ENCODE measurements at places on chromosomes 12 and 14.
A peak's percentile ranks its signal among the peaks of the same experiment; 100 is the strongest.

DNA sequence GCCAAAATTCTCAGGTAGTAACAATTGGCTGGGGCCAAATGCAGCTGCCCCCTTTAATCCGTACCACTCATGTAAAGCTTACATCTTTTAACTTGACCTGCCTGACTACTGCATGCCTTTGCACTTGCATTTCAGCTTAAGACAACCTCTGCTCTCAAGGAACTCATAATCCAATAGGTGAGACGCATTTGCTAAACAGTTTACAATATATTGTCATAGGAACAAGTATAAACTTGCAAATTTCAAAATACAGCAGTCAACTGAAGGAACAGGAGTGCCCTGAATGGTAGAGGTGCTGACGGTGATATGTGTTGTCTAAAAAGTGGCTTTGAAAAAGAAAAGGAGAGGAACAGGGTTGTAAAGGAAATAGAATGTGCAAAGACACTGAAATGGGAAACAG, 3.6 kb upstream of the BRMS1L start:
- DNase-seq: no peak

DNA sequence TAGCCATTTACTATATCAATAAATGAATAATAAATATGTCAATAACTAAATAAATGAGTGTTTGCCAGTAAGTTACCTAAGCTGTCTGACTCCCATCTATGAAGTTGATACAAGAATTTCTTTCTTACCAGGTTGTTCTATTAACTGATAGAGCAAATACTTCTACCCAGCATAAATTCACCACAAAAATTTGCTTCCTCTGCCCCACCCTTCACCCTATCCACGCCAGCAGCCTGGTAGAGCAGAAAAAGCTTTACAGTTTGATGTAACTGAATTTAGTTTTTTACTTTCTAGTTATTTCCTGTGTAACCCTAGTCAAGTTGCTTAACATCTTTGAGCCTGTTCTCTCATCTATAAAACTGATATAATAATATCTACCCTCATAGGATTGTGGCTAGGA, 94.9 kb upstream of the SLC16A7 start:
- DNase-seq: no peak

DNA sequence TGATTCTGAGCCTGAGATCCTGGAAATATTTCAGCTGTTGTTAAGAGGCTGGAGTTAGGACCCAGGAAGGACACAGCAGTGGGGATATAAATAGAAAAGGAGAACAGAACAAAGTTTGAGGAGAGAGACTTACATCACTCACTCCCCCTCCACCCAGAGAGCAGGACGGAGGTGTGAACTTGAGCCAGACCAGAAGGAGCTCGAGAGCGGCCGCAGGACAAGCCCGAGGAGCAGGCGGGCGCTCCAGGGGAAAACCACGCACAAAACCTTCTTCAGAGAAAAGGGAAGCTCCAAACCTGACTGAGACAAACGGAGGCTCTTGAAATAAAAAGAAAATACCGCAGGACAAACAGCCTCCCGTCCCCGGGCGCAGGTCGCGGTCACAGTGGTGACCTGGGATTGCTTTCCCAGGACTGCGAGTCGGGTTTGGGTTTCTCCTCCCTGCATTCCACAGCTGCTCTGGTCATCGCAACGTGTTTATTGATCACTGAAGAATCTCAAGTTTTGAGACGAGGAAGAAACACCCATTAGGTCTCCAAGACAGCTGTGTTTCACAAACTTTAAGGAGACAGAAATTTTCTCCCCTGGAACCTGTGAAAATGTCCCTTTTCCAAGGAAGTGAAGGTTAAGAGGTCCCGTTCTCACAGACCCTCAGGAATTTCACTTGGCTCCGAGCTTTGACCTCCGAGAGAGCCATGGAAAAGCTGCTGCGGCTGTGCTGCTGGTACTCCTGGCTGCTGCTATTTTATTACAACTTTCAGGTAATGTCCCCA, at the start of gene ADGRD1:
ADGRD1 (plus strand) TSS at position 137 of the 773 bp plus-strand sequence; CDS start at position 696, 559 bp downstream.
- no peak for DNase-seq

- DNase-seq: no peak
These were observed 19.4 kb downstream of the ANO2 start for GRCh38 chr12:5925646-5926045.

DNA sequence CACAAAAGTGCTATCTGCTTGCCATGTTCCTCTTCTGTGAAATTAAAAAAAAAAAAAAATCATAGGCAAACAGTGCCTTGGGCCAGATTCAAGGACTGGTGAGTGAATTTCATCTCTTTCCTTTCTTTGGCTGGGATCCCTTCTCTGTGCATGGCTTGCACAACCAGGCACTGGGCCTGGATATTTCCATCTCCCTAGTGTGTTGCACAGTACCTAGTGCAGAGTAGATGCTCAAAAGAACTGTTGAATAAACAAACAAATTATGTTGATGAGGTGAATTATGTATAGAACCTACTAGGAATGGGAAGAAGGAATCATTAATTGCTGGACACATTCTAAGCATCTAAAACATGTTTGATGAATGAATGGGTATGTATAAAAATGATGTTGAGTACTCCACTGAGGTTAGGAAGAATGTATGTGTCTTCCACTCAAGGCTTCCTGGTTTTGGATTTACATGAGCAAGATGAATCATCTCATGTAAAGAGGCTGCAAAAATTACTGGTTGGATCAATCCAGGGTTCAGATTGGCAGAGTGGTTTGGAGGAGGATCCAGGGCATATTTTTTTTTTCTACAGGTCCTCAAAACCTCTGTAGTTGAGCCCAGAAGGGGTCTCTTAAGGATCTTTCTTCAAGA, 93.2 kb downstream of the EMP1 start:
- no peak for DNase-seq

DNA sequence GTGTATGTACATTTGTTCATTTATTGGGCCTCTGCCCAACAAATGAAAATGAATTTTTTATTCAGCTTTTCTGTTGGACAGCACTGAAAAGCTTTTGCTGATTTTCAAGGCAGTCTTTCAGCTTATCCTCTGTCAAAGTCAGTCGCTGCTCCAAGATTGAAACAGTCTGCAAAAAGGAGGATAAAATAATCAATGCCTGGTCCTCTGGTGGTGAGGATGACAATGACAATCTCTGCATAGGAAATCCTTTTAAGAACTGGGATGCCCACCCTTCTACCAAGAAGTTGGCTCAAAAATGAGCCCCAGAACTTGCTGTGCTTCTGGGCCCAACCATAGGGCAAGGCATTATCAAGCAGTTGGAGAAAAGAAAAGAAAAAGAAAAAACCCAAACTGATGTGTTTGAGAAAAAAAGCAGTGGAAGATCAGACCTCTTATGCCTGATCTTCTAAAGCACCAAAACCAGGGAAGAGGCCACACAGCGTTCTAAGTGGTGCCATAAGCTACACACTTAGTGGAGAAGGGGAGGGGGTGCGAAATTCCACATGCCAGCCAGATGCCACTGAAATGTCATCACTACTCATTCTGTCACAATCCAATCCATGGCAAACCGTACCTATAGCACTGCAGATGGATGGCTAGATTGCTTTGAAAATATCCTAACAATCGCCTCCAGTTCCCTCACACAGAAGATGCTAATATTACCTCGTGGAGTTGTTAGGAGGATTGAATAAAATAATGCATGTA, 69.0 kb upstream of the DUSP6 start:
- DNase-seq: no peak

- DNase-seq: peak; percentile 94
These were observed at the start of gene MYL6 for GRCh38 chr12:56158029-56158925. Gene MYL6, plus strand, starts transcription at chr12:56158359. Its CDS starts 43 bp downstream, at chr12:56158402.

- DNase-seq: no peak
These were observed 4.9 kb upstream of the TCP11L2 start for GRCh38 chr12:106297681-106298080.

- DNase-seq: peak; percentile 78
These were observed 101.0 kb downstream of the BEGAIN start for GRCh38 chr14:100486025-100486828.

GRCh38 chr12:74988156-74988555, 221.5 kb downstream of the KCNC2 start:
- DNase-seq: no peak

- no peak for DNase-seq
These were observed 52.5 kb downstream of the FGD4 start for GRCh38 chr12:32451816-32452215.

DNA sequence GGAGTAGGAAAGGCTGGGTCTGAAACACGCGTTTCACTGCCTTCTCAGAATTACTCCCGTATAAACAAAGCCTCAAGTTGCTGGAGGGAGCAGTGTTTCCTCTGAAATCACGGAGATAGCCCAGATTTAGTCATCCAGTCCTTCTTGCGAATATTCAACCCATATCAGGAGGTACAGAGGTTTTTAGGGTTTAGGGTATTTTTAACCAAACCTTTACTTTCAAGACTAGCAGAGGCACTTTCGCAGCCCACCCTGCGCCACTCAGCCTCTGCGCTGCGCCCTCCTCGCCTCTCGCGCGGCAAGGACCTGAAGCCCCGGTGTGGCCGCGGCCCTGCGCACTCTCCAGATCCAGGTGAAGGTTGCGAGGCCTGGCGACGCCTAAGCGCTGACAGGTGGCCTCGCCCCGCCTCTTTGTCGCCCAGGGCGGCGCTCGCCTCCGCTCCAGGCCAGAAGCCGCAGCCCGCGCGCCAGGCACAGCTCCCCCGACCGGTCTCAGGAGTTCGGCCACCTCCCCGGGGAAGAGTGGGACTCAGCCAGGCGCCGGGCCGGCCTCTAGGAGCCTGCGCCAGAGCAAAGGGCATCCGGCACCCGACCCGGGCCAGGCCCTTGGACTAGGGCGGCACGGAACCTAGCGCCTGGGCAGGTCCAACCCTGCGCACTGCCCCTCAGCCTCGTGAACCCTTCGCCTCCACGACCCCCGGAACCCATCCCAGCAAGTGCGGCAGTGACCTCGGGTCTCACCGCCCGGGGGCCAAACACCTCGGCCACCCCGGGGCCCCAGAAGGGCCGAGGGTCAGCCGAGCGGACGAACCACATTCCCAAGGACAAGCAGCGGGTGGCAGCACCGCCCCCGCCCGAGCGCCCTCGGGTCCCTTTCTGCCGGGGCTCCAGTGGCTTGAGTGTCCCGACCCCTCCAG, 1.8 kb upstream of the SAMD4A start:
- no peak for DNase-seq

- DNase-seq: no peak
These were observed 213.6 kb downstream of the KIF26A start for GRCh38 chr14:104351849-104352492.

- no peak for DNase-seq
These were observed 9.7 kb downstream of the PACS2 start for GRCh38 chr14:105324080-105324778.

DNA sequence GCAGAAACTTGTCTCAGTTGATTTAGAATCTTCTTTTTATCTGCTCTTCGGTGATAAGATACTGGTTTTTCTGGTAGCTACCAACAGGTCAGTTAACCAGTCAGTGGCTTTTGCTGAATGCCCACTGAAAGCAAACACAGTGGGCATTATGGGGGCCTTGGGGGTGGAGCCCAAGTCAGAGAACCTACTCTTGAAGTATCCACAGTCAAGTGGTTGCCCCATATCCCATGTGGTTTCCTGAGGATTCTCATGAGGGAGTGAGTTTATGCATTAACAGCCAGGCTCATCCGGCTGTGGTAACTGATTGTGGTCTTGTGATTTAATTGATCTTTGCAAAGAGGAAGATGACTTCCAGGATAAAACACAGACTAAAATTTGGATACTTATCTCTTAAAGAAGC, 83.7 kb downstream of the ST8SIA1 start:
- DNase-seq: no peak

GRCh38 chr12:21773263-21773741, 1.2 kb downstream of the KCNJ8 start:
- DNase-seq: no peak

DNA sequence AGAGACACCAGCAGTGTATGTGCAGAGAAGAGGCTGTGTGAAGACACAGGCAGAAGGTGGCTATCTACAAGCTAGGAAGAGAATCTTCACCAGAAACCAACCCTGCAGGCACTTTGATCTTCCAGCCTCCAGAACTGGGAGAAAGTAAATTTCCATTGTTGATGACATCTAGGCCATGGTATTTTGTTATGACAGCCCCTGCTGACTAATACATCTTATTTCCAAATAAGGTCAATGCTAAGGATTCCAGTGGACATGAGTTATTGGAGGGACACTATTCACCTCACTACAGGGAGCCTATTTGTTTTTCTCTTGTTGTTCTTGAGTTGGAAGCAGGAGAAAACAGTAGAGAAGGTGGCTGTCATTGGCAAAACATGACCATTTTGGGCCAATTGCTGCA, 88.5 kb upstream of the RIN3 start:
- DNase-seq: no peak

DNA sequence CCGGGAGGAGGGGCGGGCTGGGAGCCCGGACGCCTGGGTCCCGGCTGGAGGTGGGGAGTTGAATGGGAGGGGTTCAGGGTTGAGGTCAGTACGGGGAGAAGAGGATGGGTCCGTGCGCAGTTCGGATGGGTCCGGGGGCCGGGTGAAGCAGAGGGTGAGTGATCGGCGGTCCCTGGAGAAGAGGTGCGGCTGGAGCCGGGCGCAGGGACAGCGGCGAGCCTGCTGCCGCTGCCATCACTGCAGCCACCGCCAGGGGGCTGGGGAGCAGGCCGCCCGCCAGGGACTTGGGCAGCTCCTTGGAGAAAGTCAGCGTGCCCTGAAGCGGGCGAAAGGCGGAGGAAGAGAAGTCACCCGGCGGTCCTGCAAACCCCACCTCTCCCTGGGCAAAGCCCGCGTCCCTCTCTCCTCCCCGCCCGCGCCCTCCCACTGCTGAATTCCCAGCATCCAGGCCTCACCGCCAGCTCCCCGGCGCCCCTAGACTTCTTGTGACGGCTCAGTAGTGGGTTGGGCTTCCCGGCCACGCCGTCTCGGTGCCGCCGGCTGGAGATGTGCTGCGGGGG, 6.0 kb upstream of the GPR84 start:
- no peak for DNase-seq

- no peak for DNase-seq
These were observed 16.1 kb downstream of the ERP29 start for GRCh38 chr12:112029301-112029700.

- DNase-seq: no peak
These were observed 61.6 kb downstream of the R3HDM2 start for GRCh38 chr12:57369202-57369601.

DNA sequence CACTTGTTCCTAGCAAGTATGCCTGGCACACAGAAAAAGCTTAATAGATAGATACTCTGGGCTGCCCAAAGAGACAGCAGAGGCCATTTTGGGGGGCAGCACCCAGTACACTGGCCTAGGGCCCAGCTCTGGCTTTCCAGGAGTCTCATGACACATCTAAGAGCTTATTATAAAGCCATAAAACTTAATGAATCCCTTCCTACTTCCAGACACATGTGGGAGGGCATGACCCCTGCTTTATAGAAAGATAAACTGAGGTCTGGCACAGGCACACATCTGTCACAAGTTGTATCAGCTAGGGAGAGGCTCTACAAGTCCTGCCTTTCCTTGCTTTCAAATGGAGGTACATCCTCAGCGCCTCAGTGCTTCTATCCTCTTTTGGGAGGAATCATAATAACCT, 27.1 kb downstream of the FMNL3 start:
- DNase-seq: no peak
